ENCODE measurements at places on chromosomes 6 and 20.

DNA sequence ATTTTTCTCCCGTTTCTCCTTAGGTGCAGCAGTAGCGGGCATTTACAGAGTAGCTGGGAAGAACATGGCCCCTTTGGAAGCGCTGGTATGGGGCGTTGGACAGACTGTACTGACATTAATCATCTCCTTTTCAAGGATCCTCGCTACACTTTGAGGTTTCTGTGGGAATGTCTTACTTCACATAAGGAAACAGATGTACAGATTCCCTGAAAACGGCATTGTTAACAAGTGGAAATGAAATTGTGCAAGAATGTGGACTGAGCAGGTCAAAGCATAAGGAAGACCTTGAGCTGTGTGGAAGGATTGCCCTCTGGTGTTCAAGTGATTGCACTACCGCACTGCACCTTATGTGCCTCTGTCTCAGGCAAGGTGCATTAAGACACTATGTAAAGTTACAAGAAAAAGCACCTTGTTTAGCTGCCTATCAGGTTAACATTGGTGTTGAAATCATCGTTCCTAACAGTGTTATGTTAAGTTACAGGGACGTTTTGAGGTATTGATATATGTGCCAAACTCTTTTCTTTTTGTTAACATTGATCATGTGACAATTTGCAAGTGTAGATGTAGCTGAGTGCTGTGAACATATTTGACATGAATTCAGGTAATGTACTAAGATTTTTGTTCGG, 38.0 kb downstream of the TMEM170B start:
- peak; percentile 53 for DNase-seq

DNA sequence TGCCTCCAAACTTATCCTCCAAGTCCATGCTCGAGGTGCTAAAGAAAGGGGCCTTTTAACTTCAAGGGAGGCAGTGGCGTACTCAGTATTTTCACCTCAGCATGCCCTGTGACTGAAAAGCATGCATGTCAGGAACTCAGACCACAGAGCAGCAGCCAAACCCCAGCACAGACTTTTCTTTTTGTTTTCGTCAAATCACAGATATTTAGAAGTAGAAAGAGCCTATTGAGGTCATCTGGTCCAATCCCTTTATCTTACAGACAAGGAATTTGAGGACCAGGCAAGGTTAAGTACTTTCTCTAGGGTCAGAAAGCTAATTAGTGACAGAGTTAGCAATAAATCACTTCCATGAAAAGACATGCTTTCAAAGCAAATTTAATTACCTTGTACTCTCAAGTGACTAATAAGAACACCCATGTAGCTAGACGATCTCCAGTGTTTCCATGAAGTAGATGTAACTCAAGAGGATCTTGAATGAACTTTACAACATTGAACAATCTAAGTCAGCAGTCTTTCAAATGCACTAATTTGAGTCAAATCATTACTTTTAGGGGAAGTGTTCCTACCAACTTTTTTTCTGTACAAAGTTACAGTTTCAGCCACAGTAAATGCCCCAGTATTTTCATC, 35.9 kb downstream of the MOXD1 start:
- no peak for DNase-seq

DNA sequence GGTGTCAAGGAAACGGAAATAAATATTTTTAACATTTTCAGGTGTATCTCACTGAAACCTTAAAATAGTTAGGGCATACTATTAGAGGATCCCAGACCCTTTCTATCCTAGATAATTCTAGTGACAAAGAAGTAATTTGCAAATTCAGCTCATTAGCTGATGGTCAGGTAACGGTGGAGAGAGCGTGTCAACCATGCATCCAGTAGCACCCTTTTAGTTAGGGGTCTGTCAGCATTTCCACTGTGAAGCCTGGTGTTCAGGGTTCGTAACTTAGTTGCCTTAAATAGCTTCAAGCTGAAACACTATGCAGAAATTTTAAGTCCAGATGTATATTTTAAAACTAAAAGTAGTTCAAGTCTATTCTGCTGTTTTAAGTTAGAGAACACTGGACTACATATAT, 48.5 kb upstream of the SUPT3H start:
- DNase-seq = no peak

- DNase-seq = no peak
These were observed 29.8 kb downstream of the RHAG start for GRCh38 chr6:49606721-49607390.

- DNase-seq = no peak
These were observed 644.3 kb downstream of the HDGFL1 start for GRCh38 chr6:23213651-23214050.

- DNase-seq = no peak
These were observed 5.2 kb upstream of the IL17A start for GRCh38 chr6:52180787-52181558.

DNA sequence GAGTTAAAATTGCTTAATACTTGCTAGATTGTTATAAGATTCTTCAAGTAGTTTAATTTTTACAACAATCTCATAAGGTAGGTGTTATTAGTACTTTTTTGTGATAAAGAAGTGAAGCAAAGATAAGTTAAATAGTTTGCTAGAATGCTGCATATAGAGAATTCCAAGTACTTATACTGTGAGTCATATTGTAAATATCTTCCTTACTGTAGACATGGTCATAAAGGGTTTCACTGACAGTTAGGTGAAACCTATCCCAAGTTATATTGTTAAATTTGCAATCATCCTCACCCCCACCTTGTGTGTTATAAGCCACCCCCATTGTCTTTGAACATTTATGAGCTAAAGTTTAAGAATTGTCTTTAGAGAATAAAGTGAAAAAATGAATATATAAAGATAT, 142.0 kb downstream of the FAM83B start:
- DNase-seq = no peak

DNA sequence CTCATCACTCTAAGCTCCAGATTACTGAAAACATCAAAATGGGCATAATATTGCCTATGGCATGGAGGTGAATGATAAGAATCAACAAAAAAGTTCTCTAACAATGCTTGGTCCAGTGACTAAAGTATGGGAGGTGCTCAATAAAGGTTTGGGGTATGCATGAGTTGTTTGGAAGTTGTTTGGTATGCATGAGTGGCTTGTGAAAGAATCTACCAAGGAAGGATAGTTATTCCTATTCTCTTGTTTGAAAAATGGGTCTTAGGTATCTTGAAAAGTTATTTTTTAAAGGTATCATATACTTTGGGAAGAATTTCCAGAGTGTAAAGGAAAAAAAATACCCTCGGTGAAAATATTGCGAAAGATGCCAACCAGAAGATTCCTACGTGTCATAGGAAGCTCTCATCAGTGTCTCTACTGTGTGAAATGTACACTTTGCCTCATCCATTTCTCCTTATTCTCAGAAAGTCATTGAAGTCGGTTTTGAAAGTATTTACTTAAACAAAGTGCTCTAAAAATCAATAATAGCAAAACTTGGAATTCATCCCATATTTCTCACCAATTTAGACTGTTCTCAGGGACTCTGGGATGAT, 449.8 kb downstream of the ADGRB3 start:
- DNase-seq = no peak

DNA sequence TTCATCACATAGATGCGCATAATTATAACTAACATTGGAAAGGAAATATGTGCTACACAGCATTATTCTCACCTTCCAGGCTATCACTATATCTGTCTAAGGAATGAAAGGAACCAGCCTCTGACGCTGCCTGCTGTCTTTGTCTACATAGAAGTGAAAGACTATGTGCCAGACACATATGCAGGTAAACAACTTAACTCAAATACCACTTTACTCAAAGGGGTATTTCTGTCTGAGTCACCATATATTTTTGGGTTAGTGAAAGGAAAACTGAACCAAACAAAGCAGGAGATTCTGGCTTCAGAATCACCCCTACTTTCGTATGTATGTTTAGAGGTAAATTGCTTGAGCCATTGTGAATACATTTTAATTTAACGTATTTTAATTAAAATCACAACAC, 328.6 kb upstream of the PLCB4 start:
- DNase-seq = no peak

GRCh38 chr20:32610472-32611218, 25.5 kb upstream of the NOL4L start:
- DNase-seq = no peak

- peak; percentile 23 for DNase-seq
These were observed 92.6 kb upstream of the CLDN20 start for GRCh38 chr6:155171109-155171746.

- DNase-seq = no peak
These were observed 1.9 kb upstream of the ZBTB9 start for GRCh38 chr6:33452496-33452895.

GRCh38 chr20:59873409-59873808, 60.0 kb downstream of the SYCP2 start:
- no peak for DNase-seq

- DNase-seq = no peak
These were observed 59.8 kb downstream of the BCAS4 start for GRCh38 chr20:50854506-50855249.

DNA sequence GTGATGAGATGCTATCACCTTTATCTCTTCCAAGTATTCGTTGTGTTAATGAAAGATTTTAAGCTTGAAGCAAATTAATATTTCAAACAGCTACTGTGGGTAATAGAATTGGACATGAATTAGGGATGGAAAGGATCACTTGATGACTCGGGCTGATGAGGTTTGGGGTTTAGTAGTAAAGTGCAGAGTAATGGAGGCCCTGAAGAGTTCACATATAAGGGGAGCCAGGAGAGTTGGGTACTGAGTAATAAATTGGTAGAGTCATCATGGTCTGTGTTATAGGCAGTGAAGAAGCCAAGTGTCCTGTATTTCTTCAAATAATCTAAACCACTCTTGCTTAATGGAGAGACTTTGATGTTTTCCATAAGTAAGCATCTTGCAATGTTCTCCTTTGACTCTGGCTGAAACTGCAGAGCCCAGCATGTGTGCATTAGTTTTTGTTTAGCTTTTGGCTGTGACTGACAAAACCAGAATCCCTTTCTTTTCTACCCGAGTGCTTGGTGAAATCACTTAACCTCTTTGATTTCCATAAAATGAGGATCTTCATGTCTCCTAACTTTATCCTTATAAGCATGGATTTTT, 57.6 kb downstream of the L3MBTL3 start:
- no peak for DNase-seq

GRCh38 chr6:42762950-42763349, 17.0 kb upstream of the TBCC start:
- no peak for DNase-seq

DNA sequence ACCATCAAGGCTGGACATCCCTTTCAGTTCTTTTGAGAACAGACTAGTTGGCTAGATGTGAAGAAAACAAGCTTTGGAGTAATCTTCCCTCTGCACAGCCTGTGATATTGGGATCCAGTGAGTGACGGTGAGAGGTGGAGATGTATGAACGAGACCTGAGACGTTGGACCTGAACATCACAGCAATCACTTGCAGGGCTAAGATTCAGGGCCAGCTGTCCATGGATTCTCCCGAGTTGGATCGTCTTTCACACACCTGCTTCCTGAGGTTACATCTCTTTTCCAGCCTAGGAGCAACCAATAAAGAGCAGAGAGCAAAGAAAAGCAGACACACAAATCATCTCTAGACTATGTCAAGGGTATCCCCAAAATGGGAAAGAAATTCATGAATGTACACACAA, 30.0 kb upstream of the TMEM14A start:
- no peak for DNase-seq

DNA sequence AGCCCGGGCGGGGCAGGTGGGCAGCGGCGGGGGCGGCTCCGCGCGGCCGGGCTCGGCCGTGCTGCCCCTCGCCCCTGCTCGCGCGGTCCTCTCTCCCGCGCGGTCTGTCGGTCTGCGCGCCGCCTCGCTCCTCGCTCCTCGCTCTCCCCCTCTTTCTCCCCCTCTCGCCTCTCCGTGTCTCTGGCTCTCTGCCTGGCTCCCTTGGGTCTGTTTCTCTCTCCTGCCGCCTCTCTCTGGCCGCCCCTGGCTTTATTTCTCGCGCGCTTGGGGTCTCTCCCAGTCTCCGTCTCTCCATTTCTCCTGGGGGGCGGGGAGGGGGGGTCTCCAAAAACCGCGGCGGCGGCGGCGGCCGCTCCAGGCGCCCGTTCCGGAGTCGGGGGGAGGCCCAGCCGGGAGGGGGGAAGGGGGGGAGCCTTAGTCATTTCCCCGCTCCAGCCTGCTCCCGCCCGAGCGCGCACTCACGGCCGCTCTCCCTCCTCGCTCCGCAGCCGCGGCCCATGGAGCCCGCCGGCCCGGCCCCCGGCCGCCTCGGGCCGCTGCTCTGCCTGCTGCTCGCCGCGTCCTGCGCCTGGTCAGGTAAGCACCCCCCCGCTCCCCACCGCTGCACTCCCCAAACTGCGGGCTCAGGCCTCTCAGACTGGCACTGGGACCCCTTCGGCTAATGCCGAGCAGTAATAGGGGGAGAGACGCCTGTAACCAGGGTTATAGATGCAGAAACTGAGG, at the start of gene SIRPA:
Gene SIRPA (plus strand): TSS at position 457 of the 723 bp plus-strand sequence. CDS start 41 bp downstream, at position 498.
- no peak for DNase-seq

- no peak for DNase-seq
These were observed 426.9 kb downstream of the HTR1B start for GRCh38 chr6:77036400-77036799.

DNA sequence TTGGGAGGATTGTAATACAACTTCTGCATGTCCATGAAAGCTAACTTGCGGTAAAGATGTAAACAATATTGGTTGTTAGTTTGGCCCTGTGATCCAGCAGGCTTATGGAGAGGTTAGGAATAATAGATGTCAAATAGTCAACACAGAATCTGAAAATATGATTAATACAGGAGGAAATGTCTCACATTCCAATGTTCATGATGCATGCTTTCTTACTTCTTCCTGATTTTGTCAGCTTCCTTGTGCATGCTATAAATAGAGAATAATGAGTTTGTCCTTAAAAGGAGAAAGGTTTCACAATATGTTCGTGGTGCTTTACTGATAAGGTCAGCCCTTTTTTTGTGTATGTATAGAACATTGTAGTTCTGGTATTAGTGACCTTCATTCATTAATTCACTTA, 136.7 kb downstream of the MMUT start:
- DNase-seq = no peak

- no peak for DNase-seq
These were observed 188.7 kb upstream of the CEP162 start for GRCh38 chr6:84416043-84416657.

DNA sequence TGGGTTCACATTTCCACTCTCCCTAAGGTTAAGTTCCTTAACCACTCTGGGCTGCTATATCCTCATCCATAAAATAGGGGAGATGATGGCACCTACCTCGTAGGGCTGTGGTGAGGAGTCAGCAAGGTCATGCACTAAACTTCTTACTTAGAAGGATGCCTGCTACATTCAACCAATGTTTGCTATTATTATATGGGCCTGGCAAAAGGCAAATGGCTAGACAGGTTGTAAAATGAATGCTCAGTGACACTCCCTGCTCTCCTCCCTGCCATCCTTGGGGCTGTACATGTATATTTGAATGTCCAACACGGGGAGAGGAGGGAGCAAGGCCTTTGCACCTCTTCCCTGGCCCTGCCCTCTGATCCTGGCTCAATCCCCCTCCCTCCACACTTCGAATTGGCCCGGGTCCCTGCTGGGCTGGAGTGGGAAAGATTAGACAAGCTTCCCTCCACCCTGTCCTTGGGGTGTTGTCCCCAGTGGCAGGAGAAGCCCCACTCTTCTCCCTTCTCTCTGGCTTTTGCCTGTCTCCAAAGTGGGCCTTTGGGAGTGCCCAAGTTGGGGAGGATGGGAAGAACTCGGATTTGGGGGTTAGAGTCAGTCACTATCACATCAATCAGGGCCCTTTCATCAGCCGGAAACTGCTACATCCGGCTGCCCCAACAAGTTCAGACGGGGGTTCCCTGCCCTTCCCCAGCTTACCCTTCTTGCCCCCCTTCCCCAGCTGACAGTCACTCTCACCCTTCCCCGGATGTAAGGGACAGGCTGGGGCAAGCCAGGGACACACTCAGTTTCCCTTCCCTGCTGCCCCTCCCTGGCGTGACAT, 36.3 kb upstream of the VEGFA start:
- no peak for DNase-seq
